ENCODE measurements at places on chromosomes 11 and 22.

DNA sequence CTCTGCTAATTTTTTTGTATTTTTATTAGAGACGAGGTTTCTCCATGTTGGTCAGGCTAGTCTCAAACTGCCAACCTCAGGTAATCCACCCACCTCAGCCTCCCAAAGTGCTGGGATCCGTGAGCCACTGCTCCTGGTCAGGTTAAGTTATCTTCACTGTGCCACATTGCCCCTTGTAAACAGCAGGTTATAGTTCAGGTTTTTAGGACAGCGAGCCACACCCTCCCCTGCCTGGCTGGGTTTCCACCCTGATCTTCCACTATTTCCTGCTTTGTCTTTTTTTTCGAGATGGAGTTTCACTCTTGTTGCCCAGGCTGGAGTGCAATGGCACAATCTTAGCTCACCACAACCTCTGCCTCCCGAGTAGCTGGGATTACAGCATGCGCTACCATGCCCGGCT lies 16.1 kb downstream of the ACO2 start:
- DNase-seq = no peak

DNA sequence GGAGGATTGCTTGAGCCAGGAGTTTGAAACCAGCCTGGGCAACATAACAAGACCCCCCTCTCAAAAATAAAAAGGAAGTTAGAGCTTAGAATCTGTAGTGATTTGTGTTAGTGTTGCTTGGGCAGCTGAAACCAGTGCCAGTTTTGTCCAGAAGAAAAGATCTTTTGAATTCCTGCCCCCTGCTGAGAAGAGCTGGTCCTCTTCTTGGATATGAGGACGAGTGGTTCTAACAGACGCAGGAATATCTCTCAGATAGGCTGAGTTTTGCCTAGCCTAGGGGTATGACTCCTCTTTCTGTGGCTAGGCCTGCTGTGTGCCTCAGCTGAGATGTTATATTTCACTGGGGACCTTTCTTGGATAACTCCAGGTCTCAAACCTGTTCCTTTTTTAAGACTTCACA lies 102.8 kb downstream of the STIM1 start:
- DNase-seq = no peak

GRCh38 chr11:30666817-30667216 lies 80.7 kb upstream of the MPPED2 start:
- no peak for DNase-seq

DNA sequence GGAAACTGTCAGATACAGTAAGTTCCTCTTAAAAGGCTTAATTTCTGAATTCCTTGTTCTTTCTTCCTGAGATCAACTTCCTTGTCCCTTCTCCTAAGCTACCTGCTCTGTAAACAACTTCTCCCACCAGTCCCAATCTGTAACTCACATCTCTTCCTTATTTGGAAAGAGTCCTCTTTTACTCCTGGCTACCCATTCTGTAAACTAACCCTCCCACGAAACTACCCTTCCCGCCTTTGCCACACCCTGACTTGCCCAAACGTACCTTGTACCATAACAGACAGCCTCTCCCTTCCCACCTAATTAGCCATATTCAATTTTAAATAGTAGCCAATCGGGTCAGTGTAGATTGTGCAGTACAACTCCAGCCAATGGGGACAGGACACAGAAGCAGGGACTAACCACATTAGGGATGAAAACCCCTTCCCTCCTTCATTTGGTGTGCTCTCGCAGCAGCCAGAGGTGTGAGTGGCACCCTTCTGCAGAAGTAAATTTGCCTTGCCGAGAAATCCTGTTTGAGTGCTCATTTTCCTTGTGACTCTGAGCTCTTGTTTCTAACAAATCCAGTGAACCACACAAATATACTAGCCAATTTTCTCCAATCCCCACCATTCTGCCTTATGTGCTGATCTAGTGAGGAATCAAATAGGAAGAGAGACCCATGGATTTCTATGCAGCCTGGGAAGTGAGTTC lies 49.5 kb downstream of the ZNF280B start:
- DNase-seq = no peak

- no peak for DNase-seq
These were observed 83.6 kb upstream of the PHOX2A start for GRCh38 chr11:72327606-72328005.

- no peak for DNase-seq
These were observed 9.1 kb downstream of the DCHS1 start for GRCh38 chr11:6646576-6646917.

GRCh38 chr22:29310863-29311339 lies 4.5 kb downstream of the GAS2L1 start:
- no peak for DNase-seq

DNA sequence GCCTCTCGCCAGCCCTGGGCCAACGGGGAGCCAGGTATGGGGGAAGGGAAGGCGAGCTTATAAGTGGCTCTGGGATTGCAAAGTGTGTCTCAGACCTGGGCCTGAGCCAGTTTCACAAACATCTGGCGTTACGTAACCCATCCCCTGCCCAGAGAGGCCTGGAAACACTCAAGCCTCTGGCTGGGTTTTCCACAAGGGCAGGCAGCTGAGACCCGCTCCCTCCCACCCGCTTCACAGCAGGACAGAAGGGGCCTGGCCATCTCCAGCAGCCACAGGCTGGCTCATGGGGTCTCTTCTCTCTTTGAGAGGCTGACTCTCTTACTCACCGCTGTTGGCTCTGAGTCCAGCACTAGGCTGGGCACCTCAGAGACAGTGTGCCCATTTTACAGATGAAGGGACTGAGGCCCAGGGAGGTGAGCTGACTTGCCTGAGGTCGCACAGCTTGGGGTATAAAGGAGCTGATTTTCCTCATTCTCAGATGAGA lies 44.5 kb downstream of the TRIOBP start:
- DNase-seq = no peak

DNA sequence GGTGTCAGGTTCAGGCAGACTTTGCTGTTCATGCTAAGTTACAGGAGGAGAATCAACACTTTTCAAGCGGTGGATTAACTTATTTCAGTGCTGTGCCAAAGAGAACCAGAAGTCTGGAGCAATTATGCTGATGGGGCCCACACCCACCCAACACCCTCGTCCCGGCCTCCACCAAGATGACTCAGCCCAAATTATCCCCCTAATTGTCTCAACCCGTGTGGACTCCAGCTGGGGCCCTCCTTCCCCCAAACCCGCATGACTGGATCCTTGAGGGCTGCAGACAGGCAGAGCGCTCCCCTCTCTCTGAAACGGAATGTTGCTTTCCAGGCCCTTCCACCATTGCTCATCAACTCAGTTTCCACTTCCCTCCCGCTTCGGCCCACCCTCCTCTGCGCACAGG lies 34.6 kb upstream of the MN1 start:
- no peak for DNase-seq

DNA sequence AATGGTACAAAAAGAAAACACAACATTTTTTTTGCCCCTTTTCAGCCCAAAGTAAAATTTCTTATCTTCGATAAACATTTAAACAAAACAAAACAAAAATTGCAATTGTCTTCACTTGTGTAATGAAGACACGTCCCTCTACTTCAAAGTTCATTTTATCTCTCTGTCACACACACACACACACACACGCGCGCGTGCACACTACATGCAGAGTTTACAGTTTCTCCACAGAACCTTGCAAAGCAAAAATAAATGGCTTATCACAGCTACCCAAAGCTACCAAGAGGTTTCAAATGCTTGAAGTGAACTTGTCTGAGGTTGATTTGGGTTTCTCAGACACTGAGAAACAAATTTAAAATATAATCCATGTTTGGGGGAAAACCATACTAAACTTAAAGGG lies 72.3 kb downstream of the ETS1 start:
- DNase-seq = no peak

- no peak for DNase-seq
These were observed 47.5 kb upstream of the SCUBE2 start for GRCh38 chr11:9138612-9139579.

Measured in activated gamma-delta T cell treated with Interleukin-2 at 50 U/mL for 16 hours (primary cell).